Muscle of leg (tissue), 16 donors: ENCODE measurements at places on chromosomes 1 and 21. TPM values are rescaled to one million over a fixed set of nuclear protein-coding genes. Genes with fewer than 3 reads are reported as not detected.

DYNLT4 gene
- 0.40 TPM for total RNA-seq

PGLYRP4 gene
- total RNA-seq: not detected

DLGAP3 gene
- 0.22 TPM for total RNA-seq

SAMD13 gene
- 9.1 TPM for total RNA-seq

CSDE1 gene
- total RNA-seq: 332 TPM

CHI3L2 gene
- 0.09 TPM for total RNA-seq

MCOLN2 gene
- 0.18 TPM for total RNA-seq

- H3K27me3 ChIP-seq: no peaks in the 10 kb centered on the region
- H3K36me3 ChIP-seq: no peaks in the 10 kb centered on the region
- H3K4me1 ChIP-seq: no peaks in the 10 kb centered on the region
- H3K4me3 ChIP-seq: no peak overlapping the region
- no peak for DNase-seq
Measured at GRCh38 chr1:64111787-64112186, 91.6 kb upstream of the UBE2U start.

GRCh38 chr1:24693827-24694379, 50.8 kb downstream of the SRRM1 start:
- H3K4me1 ChIP-seq: peaks cover 29% of the 10 kb centered on the region
- no peak overlapping the region for H3K4me3 ChIP-seq
- no peak for DNase-seq

GRCh38 chr1:37951041-37951782, 4.4 kb upstream of the INPP5B start:
- H3K27ac ChIP-seq: no peak overlapping the region
- peaks cover 5% of the 10 kb centered on the region for H3K36me3 ChIP-seq
- H3K4me3 ChIP-seq: no peak overlapping the region
- peaks cover 8% of the 10 kb centered on the region for H3K4me1 ChIP-seq
- no peaks in the 10 kb centered on the region for H3K27me3 ChIP-seq

DNA sequence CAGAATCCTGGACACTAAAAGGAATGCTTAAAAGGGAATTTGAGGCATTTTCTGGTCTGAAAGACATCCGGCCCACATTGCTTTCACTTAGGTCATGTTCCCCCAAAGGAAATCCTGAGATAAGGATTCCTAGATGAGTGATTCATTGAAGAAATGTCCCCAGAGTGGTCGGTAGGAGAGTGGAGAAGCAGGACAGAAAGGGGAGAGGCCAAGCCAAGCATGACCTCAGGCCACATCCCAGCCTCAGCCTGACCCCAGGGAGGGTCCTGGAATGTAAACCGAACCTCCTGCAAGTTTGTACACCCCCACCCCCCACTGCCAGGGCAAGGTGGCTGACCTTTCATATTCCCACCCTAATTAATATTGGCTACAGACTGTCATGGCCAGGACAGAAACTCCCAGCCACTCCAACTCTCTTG, 16.6 kb downstream of the HIVEP3 start:
- no peaks in the 10 kb centered on the region for H3K4me1 ChIP-seq
- no peak for DNase-seq
- no peaks in the 10 kb centered on the region for H3K36me3 ChIP-seq
- no peak overlapping the region for H3K27ac ChIP-seq
- no peaks in the 10 kb centered on the region for H3K27me3 ChIP-seq

DNA sequence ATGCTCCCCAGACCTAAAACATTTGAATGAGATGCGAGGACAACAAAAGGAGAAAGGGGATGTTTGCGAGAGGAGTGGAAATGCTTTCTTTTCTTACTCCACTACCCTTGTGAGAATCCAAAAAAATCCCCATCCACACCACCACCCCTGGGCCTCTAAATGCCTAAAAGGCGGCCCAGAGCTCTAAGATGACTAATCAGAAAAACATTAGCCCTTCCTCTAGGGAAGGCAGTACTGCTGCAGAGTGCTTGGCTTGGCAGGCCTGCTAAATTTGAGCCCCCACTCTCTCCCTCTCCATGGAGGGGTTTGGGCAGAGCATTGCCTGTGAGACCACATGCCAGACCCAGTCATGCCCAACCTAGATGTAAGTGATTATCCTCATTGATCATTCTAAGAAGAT, 347.9 kb downstream of the USH2A start:
- no peak overlapping the region for H3K4me3 ChIP-seq
- no peak overlapping the region for H3K27ac ChIP-seq
- H3K4me1 ChIP-seq: no peaks in the 10 kb centered on the region
- no peaks in the 10 kb centered on the region for H3K36me3 ChIP-seq

DNA sequence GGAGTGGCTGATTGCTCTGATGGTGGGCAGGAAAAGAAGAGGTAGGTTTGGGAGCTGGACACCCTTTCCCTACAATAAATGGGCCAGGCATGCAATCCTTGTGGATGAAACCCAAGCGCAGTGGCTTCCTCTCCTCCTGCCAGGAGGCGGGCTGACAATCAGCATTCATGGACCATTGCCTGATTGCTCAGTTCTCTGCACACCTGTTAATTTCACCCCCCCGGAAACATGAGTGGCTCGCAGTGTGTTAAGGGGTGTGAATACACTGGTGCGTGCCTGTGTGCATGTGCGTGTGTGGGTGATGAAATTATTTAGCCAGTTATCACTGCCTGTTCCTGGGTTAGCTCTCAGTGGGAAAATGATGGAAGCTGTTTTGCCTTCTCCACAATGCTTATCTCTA, 310.7 kb downstream of the PCP4 start:
- peak overlapping the region; percentile 31 for H3K4me3 ChIP-seq
- H3K4me1 ChIP-seq: peaks cover 21% of the 10 kb centered on the region
- H3K27ac ChIP-seq: peak overlapping the region; percentile 20
- no peaks in the 10 kb centered on the region for H3K27me3 ChIP-seq
- DNase-seq: peak; percentile 54
- no peaks in the 10 kb centered on the region for H3K36me3 ChIP-seq

DNA sequence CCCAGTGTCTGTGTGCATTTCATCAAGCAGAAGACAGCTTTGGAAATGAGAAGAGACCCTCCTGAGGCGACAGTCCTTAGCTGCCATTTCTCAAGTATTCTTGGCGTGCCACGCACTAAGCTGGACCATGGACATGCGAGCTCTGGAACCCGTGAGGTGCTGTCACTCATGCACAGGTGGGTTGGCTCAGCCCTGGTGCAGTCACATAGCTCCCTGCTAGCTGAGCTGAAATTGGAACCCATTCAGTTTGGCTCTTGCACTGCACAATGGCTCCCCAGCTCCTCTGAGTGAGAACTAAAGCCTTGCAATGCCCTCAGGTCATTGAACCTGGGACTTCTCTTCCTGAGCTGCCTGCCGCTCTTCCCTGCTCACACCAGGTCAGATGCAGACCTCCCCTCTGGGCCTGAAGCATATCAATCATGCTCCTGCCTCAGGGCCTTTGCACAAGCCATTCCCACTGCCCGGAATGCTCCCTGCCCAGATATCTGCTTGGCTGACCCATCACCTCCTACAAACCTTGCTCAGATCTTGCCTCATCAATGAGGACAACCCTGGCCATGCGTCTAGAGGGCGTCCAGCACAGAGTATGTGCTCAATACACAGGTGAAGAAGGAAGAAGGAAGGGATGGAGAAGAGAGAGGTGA, 6.3 kb upstream of the SRARP start:
- peaks cover 7% of the 10 kb centered on the region for H3K27me3 ChIP-seq
- H3K27ac ChIP-seq: no peak overlapping the region
- peak; percentile 36 for DNase-seq
- no peak overlapping the region for H3K4me3 ChIP-seq
- no peaks in the 10 kb centered on the region for H3K4me1 ChIP-seq

- no peak overlapping the region for H3K4me3 ChIP-seq
- no peak overlapping the region for H3K27ac ChIP-seq
- no peak for DNase-seq
- peaks cover 64% of the 10 kb centered on the region for H3K4me1 ChIP-seq
- H3K36me3 ChIP-seq: no peaks in the 10 kb centered on the region
Measured at GRCh38 chr21:45031571-45032191, 42.7 kb upstream of the ADARB1 start.

- no peak overlapping the region for H3K4me3 ChIP-seq
- no peak overlapping the region for H3K27ac ChIP-seq
- H3K36me3 ChIP-seq: no peaks in the 10 kb centered on the region
- no peak for DNase-seq
- H3K4me1 ChIP-seq: no peaks in the 10 kb centered on the region
Measured at GRCh38 chr1:95382000-95382786, 148.2 kb downstream of the RWDD3 start.

DNA sequence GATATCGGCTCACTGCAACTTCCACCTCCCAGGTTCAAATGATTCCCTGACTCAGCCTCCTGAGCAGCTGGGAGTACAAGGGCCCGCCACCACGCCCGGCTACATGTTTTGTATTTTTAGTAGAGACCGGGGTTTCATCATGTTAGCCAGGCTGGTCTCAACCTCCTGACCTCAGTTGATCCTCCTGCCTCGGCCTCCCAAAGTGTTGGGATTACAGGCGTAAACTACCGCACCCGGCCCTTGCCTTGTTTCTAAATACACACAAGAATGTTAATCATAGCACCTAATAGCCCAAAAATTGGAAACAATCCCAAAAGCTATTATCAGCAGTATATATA, 1.2 kb upstream of the MSTO1 start:
- no peak overlapping the region for H3K27ac ChIP-seq
- H3K4me3 ChIP-seq: no peak overlapping the region
- H3K4me1 ChIP-seq: no peaks in the 10 kb centered on the region
- DNase-seq: no peak

GRCh38 chr1:54569339-54569738, 21.3 kb downstream of the ACOT11 start:
- no peaks in the 10 kb centered on the region for H3K27me3 ChIP-seq
- DNase-seq: no peak
- H3K4me1 ChIP-seq: peaks cover 19% of the 10 kb centered on the region

DNA sequence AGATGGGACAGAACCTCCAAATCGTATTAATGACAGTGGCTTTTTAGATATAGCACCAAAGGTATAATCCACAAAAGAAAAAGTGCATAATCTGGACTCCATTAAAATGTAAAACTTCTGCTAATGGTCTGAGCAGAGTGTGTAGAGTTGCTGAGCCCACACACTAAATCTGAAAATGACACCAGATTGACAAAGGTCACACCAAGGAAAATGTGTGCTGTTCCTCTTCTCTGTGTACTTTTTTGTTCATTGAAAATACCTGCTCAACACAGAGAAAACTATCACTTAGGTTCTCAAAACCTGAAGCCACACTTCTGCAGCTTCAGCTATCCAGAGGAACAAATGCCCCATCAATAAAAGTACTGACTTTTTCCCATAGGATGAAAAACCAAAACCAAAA, 146.2 kb downstream of the AK5 start:
- no peaks in the 10 kb centered on the region for H3K4me1 ChIP-seq
- no peak for DNase-seq
- no peaks in the 10 kb centered on the region for H3K27me3 ChIP-seq
- H3K4me3 ChIP-seq: no peak overlapping the region

GRCh38 chr1:917076-917459, 6.7 kb upstream of the SAMD11 start:
- peaks cover 30% of the 10 kb centered on the region for H3K4me1 ChIP-seq
- DNase-seq: no peak
- no peak overlapping the region for H3K27ac ChIP-seq

DNA sequence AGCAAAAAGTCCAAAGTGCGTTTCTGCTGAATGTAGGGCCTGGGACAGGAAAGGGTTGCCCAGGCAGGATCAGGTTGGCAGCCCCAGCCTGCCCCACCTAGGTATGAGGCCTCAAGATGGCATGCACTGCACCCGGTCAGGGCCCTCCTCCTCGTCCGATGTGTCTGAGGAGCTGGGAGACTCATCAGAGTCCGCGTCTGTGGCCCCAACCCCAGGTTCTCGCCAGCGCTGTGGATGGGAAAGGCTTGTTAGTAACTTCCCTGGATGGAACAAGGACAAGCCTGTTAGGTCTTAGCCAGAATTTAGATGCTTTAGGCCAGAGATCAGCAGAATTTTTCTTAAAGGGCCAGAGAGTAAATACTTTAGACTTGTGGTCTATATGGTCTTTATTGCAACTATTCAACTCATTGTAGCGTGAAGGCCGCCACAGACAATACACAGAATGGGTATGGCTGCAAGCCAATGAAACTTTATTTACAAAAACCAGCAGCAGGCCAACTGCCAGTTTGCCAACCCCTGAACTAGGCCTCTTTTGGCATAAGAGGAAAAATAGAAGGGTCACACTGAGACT, 12.4 kb downstream of the PEA15 start:
- H3K36me3 ChIP-seq: peaks cover 89% of the 10 kb centered on the region
- DNase-seq: peak; percentile 80
- no peaks in the 10 kb centered on the region for H3K27me3 ChIP-seq
- H3K4me1 ChIP-seq: peaks cover 22% of the 10 kb centered on the region
- H3K27ac ChIP-seq: peak overlapping the region; percentile 60
- no peak overlapping the region for H3K4me3 ChIP-seq

DNA sequence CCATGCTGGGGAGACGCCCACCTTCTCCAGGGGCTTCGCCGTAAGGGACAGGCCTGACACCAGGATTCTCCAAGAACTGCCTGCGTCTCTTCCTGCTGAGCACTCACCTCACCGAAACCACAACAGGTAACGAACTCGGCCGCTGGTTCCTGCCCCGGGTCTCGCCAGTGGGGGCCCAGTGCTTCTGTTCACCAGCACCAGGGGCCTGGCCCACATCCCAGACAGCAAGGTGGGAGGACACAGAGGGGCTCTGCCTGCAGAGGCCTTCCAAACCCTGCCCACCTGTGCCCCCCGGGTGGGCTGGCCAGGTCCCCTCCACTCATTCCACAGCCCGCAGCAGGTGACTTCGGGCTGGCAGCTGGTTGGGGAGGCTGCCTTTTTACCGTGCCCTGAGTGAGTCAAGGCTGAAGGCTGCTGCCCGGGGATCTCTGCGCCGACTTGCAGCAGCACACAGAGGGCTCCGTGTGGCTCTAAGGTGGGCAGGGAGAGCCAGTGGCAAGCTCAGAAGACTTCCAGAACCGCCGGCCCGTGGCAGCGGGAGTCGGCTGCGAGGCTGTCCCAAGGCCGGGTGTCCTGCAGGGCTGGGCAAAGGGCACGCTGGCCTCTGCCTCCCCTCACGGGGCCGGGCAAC, 14.7 kb upstream of the COL18A1 start:
- no peak overlapping the region for H3K27ac ChIP-seq
- H3K4me3 ChIP-seq: no peak overlapping the region
- H3K27me3 ChIP-seq: peaks cover 13% of the 10 kb centered on the region
- no peaks in the 10 kb centered on the region for H3K36me3 ChIP-seq
- DNase-seq: no peak
